Vagina (tissue), 2 donors: ENCODE measurements at places on chromosomes 6 and 20.

DNA sequence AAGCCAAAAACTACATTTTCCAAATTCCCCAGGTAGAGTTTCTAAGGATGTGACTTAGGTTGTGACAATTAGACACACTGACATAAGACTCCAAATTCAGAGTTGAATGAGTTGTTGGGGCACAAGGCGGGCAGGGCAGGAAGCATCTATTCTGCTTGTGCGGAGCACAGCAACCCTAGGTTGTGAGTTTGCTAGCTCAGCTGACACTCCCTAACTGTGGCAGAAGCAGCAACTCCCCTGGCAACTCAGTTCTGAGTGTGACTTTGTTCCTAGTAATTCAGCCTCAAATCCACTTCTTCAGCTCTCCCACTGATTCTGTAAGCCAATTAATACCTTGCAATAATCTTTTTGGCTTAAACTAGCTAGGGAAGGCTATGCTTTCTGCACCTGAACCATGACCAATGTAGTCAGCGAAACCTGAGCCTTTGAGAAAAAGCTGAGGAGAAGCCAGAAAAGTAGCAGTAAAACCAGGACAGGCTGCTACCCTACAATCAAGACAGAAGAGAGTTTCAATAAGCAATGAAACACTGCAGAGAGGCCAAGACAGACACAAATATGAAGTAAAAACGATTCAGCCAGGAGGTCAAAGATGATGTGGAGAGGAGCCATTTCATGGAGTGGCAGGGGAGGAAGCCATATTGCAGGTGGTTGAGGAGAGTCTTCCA is 30.0 kb upstream of the PAQR8 start:
- no peak for DNase-seq

DNA sequence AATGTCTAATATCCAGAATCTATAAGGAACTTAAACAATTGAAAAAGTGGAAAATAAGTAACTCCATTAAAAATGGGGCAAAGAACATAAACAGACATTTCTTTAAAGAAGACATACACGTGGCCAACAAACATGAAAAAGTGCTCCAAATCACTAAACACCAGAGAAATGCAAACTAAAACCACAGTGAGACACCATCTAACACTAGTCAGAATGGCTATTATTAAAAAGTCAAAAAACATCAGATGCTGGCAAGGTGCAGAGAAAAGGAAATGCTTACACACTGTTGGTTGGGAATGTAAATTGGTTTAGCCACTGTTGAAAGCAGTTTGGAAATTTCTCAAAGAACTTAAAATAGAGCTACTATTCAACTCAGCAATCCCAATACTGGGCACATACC is 169.2 kb upstream of the MANEA start:
- no peak for DNase-seq

GRCh38 chr6:90233994-90234393 is 62.6 kb downstream of the BACH2 start:
- DNase-seq, result no peak

DNA sequence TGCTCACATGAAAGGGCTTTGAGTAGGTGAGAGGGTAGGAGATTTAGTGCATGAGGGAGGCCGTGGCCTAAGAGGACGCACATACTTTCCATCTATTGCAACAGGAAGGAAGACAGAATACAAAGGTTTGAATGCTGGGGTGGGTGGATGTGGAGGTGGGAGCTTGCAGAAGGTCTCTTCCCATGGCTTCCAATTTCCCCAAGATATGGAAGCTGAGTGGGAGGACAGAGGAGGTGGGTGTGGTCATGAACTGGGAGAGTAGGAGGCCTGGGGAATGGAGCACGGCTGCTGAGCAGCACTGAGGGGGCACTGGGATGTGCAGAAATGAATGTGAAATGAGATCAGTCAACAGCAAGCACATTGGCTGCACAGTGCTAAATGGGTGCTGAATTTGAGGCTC is 70.3 kb downstream of the SCML4 start:
- no peak for DNase-seq

GRCh38 chr20:36824142-36824940 is 50.8 kb upstream of the DSN1 start:
- DNase-seq, result no peak

DNA sequence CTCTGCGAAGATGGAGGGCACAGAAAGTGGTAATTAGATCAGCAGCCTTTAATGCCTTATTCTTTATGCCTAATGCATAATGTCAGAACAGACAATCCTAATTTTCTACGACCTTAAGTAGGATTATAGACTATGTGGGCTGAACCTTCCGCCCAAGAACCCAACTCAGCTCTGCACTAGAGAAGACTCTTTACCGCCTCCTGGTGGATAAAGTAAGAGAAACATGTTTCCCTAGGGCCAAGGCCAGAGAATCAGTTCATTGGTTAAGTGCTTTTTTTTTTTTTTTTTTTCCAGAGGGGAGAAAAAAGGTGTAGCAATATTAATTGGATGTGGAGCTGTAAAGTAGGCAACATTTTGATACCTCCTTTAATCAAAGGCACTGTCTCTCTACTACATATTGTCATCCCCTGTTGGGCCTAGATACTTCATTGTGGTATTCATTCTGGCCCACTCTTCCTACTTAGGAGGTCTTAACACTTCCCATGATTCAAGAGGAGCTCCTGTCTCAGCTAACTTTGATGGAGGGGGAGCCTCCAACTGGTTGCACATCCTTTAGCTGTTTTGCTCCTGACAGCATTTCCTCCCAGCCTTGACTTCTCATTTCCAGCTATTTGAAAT is 124.9 kb upstream of the NRN1 start:
- DNase-seq, result no peak

DNA sequence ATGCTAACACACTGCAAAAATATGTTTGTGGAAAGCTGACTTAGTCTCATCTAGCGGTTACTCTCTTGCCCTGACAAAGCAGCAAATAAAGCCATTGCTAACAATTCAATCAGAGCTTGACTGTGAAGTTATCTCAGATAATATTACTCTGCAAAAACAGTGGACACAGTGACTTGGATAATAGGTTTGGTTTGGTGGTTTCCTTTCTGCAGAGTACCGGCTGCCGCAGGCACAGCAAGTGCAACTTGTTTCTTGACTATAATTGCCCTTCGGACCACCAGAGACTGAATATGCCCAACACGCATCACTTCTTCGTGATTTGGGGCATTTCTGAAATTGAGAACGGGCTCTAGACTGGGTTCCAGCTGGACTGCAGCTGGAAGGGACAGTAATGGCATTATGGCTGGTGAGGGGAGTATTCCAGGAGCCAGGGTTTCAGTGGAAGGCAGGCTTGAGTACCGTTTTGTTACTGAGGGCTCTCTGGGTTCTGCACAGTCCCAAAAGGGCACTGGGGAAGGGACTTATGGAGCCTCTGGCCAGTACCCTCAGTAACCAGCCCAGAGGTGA is 40.0 kb downstream of the DSTN start:
- no peak for DNase-seq

DNA sequence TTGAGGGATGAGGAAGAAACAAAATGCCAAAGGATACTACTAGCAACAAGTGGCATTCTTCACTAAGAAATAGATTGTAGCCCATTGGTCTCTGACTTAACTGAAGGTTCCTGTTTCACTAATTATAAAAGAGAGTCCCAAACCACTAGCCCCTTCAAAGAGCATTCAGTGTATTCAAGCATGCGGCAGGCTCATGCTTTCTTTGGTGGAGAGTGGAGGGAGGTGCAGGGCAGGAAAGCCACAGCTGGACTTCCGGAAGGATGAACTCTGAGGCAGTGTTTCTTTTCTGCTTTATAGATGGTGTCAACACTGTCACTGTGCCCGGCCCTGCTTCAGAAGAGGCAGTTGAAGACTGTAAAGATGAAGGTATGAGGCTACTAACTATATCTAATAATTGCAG is 636.1 kb downstream of the KIF16B start:
- DNase-seq, result no peak

DNA sequence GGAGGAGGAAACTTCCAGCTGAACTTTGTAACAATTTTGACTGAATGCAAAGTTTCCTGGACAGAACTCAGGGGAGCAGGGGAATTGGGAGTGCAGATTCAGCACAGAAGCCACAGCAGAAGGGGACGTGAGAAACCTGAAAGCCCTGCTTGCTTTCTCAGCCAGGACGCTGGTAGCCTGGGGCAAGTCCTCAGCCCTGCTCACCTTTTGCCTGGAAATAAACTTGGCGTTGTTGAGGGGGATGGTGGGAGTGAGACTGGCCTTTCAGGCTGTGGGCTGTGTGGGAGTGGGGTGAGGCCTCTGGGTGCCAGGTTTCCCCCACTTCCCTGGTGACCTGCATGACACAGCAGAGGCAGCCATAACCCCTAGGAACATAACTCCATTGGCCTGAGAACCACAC is 238.1 kb upstream of the HS3ST5 start:
- DNase-seq, result no peak

- no peak for DNase-seq
These were observed 13.6 kb upstream of the SH3BGRL2 start for GRCh38 chr6:79617518-79617941.

DNA sequence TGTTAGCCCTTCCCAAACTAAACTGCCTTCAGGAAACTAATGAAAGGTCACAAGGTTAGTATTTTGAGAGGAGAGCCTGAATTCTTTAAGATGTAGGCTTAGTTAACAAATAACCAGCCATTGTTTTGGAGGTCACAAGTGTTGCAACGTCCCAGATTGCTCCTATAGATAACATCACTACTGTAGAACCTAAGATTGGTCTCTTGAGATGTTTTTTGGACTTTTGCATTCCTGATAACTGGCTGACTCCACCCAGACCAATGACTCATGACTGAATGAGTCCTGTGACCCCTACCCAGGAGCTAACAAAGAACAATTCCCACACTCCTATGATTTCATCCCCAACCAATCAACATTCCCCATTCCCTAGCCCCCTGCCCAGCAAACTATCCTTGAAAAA is 178.8 kb downstream of the SCP2D1 start:
- no peak for DNase-seq

DNA sequence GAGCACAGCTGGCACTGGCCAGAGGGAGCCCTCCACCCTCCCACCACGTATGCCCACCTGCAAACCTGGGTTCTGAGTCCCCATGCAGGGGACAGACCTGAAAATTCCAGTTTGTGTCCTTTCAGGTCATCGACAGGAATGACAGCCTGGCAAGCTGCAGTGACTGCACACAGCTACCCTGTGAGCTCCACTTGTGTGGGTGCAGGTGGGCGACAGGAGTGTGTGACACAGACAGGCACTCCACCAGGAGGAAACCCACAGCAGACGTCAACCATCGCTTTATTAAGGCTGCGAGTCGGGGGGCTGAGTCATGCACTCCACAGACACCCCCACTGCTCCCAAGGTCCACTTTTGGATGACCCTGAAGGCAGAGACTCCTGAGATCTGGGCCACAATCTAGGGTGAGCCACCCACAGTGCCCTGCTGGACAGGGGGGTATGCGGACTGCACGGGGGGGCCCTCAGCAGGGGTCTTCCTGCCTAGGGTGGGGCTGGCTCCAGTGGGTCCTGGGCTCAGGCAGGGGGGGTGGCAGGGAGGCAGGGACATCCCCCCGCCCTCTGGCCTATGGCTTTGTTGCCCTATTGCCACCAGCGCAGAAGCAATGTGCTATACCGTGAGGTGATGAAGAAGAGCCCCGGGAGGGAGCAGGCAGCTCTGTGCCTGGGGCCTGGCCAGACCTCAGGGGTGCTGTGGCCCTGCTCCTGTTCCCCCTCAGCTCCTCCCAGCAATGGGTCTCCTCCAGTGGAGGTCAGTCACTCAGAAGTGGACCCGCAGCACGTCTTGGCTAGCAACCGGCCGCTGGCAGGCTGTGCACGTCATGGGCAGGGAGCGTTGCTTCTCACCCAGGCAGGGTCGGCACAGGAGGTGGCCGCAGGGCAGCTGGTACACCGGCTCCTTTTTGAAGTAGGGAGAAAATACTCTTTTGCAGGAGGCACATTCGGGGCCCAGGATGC is 25.1 kb upstream of the AVP start:
- DNase-seq, result no peak

GRCh38 chr20:48657426-48658197 is 170.2 kb downstream of the PREX1 start:
- no peak for DNase-seq

- DNase-seq, result no peak
These were observed 75.0 kb downstream of the VTA1 start for GRCh38 chr6:142222022-142222421.

DNA sequence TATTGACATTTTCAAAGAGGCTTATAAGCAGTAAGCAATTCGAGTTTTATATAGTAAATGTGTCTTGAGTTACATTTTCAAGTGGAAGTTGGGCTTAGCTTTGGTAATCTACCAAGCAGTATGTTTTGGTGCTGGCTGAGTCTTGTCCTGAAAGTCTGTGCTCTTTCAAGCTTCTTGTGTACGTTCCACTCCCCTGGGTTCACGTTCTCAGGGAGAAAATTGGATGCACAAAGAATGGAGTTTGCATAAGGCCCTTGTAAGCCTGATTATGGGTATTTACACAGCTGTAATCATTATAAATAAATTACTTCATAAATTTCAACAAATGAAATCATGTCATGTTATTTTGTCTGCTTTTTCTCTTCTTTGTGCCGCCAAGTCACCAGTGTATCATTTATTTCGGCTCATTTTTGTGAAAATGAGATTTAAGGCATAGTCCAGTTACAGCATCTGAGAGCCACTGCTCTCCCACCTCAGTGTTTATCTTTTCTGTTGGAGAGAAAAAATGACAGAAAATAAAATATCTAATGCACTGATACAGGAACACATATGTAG is 262.5 kb downstream of the BTBD3 start:
- no peak for DNase-seq

DNA sequence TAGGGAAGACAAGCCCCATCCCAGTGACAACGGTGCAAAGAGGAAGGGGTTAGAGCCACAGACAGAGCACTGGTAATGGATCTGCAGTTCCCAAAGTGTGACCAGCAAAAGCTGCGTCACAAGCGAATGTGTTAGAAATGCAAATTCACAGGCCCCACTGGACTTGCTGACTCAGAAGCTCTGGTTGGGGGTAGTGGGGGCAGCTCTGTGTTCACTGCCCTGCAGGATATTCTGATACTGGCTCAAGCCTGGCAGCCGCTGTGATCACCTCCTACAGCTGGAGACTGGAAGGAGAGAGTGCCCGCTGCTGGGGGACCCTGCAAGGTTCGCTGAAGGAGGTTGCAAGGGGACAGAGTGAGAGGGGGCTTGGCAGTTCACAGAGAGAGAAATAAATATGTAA is 179.7 kb upstream of the CDH4 start:
- no peak for DNase-seq

DNA sequence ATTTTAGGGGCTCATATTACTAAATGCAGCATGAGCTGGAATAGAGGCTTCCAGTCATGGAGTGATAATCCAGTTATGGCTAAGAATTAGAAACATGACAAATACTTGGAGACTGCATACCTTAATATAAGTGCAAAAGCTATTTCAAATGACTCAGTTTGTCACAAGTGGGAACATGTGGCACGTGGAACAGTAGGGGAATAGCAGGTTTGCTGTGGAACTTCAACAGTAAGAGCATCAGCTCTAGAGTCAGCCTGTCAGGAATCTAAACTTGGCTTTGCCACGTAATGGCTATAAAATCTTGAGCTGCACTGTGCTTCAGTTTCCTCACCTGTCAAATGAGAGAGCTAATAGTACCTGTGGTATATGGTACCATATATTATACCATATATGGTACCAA is 62.1 kb downstream of the HTR1B start:
- no peak for DNase-seq
